Nephron progenitor cell (in vitro differentiated cells): ENCODE measurements at places on chromosomes 12 and 14.

GRCh38 chr12:122860040-122860853 is 25.0 kb downstream of the HIP1R start:
- peak; percentile 87 for DNase-seq

DNA sequence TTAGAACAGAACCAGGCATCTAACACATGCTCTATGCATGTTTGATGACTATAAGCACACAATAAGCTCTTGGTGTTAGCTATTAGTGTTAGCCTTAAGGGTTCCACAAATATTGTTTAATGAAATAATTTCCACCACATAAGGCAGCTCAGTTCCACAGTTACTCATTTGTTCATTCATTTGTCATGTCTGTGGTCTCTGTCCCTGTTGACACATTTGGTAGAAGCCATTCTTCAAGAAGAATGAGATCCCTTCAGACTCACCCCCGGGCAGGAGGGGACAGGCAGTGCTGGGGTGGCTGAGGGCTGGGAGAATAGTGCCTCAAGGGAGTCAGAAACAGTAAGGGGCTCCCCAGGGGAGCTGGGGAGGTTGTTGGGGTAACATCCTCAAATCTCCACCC is 3.7 kb upstream of the FAIM2 start:
- DNase-seq, result no peak

DNA sequence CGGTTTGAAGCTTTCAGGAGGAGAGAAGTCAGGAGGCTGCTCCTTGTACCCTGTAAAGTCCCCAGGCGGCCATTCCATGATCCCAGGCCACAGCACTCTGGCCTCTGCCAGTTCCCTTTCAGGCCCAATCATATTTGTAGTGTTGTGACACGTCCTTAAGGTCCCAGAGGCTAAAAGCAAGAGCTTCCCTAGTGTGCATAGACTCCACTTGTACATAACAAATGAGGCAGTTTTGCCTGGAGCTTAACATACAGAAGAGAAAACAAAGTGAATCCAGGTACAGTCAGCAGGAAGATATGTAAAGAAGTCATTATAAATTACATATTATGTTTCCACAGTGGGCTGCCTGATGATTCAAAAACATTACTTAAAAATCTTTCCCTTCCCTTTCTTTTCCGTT is 81.1 kb upstream of the RPH3A start:
- no peak for DNase-seq

GRCh38 chr14:29310210-29310609 is 543.6 kb downstream of the FOXG1 start:
- no peak for DNase-seq

DNA sequence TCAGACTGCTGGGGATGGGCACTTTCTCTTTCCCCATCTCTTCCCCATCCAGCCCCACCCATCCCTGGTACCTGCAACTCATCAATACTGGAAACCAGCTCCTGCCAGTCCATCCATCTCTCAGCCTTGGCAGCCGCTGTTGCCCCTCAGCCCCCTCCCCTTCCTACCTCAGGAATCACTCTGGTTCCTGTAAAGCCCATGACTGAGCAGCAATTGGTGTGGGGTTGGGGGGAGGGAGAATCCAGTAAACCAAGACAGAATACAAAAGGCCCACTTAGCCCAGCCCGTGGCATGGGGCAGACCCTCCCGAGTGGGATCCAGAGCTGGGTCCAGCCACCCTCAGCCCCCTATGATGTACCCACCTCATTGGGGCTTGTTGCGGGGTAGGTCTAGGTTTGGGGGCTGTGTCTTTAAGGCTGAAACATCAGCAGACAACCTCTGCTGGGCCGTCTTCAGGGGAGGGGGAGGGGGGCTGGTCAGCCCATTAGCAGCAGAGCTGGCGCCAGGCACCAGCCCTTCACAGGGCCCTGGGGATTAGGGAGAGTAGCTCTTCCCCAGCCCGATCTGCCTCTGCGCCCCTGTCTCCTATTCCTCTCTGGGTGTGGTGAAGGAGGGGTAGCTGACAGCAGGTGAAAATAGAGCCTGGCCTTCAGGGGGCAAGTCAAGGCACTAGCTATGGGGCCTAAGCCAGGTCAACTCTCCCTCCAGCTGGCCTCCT is 702 bp upstream of the PRPH start:
- no peak for DNase-seq

- no peak for DNase-seq
Measured at GRCh38 chr14:24863968-24864684, 185.8 kb downstream of the STXBP6 start.

DNA sequence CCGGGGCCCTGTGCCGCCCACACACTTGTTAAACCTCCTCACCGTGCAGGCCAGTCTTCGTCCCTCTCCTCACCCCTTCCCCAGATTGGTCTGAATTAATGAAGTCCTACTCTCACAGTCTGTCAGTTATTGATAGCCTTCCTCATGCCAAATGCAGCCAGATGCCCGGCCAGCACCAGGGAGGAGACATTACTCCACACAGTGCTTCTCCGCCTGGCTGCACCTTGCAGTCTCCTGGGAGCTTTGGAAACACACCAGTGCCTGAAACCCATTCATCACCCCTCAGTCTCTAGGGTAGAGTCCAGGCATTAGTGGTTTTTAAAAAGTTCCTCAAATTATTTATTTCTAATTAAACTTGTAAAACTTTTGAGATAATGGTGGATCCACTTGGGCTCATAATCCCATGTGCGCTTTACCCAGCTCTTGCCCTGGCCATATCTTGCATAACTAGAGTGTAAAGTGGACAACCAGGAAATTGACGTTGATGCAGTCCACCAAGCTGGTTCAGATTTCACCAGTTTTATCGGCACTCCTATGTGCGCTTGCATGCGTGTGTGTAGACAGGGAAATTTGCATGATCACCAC is 38.2 kb upstream of the TSPAN9 start:
- peak; percentile 36 for DNase-seq

- no peak for DNase-seq
Measured at GRCh38 chr12:69354556-69355187, 4.9 kb upstream of the YEATS4 start.

GRCh38 chr14:79585845-79586244 is 625.5 kb downstream of the DIO2 start:
- no peak for DNase-seq

DNA sequence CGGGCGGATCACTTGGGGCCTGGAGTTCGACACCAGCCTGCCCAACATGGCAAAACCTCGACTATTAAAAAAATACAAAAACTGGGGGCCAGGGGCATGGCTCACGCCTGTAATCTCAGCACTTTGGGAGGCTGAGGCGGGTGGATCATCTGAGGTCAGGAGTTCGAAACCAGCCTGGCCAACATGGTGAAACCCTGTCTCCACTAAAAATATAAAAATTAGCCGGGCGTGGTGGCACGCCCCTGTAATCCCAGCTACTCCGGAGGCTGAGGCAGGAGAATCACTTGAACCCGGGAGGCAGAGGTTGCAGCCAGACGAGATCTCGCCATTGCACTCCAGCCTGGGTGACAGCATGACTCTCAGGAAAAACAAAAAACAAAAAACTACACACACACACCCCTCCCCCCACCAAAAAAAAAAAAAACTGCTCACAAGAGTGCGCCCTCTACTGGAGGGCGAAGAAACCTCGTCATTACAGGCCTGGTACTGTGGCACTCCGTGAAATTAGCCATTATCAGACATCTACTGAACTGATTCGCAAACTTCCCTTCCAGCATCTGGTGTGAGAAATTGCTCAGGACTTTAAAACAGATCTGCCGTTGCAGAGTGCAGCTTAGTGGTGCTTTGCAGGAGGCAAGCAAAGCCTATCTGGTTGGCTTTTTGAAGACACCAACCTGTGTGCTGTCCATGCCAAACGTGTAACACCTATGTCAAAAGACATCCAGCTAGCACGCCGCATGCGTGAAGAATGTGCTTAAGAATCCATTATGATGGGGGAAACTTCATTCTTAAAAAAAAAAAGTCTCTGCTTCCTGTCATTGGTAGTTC is 7.7 kb downstream of the PPP1R3E start:
- DNase-seq, result peak; percentile 45

DNA sequence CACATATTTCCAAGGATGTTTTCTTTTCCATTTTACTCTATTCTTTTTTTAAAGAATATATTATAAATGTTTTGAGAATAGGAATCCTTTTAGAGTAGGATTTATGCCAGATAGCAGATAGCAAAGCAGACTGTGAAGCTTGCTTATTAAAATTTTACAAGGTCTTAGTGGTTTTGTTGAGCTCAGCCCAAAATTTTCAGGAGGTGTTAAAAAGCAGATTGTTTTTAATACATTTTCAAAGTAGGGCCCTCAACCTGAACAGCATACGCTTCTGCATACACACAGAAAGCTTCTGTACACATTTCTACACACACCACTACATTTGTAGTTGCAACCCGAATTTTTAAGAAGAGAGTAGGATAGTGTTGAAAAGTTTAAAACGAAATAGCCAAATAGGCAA is 151.0 kb downstream of the EPS8 start:
- DNase-seq, result no peak

DNA sequence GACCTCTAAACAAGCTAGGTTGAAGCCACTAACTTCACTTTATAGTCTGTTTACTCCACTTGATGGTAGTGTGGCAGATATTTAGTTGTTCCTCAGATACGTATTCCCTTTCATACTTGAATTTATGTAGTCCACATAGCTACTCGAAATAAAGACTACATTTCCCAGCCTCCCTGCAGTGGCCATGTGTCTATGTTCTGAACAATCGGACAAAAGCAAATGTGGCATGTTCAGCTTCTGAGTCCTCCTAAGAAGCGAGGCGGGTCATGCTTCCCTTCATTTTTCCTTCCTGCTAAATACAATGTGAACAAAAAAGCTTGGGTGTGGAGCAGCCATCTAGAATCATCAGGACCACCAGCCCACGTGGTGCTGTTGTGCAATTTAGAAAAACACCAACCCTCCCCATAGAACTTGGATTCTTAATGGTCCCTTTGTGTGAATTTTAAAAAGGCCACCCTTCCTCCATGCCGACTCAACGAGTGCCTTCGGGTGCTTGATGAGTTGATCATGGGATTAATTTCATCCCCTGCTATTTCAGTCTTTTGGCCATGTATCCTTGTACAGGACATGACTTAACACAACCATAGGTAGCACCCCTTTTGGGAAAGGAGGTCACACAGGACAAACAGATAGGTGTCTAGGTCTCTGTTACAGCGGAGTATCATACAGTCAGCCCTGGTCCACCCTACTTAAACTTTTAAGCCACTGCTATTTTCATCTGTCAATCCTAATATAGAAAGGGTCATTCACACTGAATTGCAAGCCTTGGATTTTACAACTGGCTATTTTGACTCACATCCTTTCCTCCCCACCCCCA is 60.7 kb downstream of the ZFC3H1 start:
- DNase-seq, result no peak

GRCh38 chr14:100124551-100125088 is 34.8 kb downstream of the DEGS2 start:
- DNase-seq, result no peak

DNA sequence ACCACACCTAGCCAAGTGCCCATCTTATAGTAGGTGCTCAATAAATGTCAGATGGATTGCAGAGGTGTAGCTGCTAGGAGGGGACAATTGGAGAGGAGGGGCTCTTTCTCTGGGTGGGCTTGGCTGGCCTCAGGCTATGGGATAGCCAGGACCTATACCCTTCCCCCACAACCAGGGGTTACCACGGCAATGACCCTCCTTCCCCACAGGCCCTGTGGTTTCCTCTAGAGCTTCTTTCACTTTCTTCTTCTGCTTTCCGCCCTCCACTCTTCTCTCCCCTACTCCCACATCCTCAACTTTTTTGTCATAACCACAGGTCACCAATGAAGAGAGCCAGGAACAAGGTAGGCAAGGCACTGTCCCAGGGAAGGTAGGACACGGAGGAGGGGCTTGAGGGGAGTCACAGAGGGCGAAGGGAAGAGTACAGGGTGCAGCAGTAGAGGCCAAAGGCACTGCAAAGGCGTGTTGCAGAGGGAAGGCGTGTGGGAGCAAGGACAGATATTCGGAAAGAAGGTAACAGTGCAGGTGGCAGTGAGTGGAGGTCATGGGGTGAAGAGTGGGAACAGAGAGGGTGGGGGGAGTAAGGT is 1.9 kb upstream of the ITGB7 start:
- DNase-seq, result no peak

GRCh38 chr14:60807971-60808370 is 73.4 kb downstream of the MNAT1 start:
- no peak for DNase-seq

DNA sequence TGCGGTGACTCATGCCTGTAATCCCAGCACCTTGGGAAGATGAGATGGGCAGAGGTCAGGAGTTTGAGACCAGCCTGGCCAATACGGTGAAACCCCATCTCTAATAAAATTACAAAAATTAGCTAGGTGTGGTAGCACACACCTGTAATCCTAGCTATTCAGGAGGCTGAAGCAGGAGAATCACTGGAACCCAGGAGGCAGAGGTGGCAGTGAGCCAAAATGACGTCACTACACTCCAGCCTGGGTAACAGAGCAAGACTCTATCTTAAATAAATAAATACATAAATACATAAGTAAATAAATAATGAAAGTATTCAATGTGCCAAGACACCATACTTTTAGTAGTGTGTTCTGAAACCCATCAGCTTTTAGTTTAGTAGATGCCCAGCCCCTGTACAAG is 308.1 kb upstream of the FLRT2 start:
- DNase-seq, result no peak

GRCh38 chr14:23916446-23916845 is 37.1 kb upstream of the DHRS4 start:
- DNase-seq, result no peak

DNA sequence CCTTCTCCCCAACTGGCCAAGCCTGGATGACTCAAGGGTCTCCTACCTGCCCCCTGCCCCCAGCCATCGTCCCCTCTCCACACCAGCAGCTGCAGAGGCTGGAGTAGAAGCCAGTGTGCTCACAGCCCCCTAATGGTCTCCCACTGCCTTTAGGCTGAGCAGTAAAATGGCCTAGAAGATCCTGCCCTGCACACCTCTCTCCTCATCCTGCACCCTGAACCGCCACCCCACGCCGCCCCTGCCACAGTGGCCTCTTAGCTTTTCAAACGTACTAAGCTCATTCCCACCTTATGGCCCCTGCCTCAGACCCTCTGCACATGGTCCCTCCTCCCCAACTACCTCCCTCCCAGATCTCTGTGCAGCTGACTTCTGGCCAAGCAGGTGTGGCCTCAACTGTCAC is 46.3 kb downstream of the RBM19 start:
- DNase-seq, result no peak

GRCh38 chr12:6241495-6241894 is 41.3 kb downstream of the CD9 start:
- DNase-seq, result no peak

- DNase-seq, result no peak
Measured at GRCh38 chr12:131758016-131758739, 47.3 kb downstream of the SFSWAP start.
